Thyroid gland (tissue), 4 donors: ENCODE measurements at places on chromosomes 1 and 21. TPM values are rescaled to one million over a fixed set of nuclear protein-coding genes. Genes with fewer than 3 reads are reported as not detected.

Gene PLXNA2
- 45.7 TPM for total RNA-seq

Gene PRELP
- 32.2 TPM for total RNA-seq

Gene NBPF11
- 13.7 TPM for total RNA-seq

Gene SPATA46
- not detected for total RNA-seq

Gene NR0B2
- total RNA-seq, result not detected

Gene SERPINC1
- not detected for total RNA-seq

Gene ATG4C
- 16.3 TPM for total RNA-seq

Gene OR2L5
- not detected for total RNA-seq

Gene USH2A
- total RNA-seq, result 0.22 TPM

Gene PAQR7
- total RNA-seq, result 6.7 TPM

Gene CFAP141
- not detected for total RNA-seq

Gene FAM72B
- not detected for total RNA-seq

Gene ARHGEF11
- 31.2 TPM for total RNA-seq

Gene MFAP2
- total RNA-seq, result 1.4 TPM

Gene HMGB4
- total RNA-seq, result not detected

Gene MDM4
- 85.1 TPM for total RNA-seq
